ENCODE measurements at places on chromosomes 7 and 10.
A peak's percentile ranks its signal among the peaks of the same experiment; 100 is the strongest.

GRCh38 chr10:69567920-69568319, 5.3 kb downstream of the NEUROG3 start:
- DNase-seq: no peak

DNA sequence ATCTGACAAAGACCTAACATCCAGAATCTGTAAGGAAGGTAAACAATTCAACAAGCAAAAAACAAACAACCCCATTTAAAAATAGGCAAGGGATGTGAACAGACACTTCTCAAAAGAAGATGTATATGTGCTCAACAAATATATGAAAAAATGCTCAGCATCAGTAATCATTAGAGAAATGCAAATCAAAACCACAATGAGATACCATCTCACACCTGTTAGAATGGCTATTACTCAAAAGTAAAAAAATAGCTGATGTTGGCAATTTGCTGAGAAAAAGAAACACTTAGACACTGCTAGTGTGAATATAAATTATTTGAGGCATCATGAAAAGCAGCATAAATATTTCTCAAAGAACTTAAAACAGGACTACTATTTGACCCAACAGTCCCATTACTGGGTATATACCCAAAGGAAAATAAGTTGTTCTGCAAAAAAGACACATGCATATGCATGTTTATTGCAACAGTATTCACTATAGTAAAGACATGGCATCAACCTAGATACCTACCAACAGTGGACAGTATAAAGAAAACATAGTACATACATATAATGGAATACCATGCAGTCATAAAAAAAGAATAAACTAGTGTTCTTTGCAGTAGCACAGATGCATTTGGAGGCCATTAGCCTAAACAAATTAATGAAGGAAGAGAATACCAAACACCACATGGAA, 980.1 kb downstream of the KCNMA1 start:
- no peak for DNase-seq

DNA sequence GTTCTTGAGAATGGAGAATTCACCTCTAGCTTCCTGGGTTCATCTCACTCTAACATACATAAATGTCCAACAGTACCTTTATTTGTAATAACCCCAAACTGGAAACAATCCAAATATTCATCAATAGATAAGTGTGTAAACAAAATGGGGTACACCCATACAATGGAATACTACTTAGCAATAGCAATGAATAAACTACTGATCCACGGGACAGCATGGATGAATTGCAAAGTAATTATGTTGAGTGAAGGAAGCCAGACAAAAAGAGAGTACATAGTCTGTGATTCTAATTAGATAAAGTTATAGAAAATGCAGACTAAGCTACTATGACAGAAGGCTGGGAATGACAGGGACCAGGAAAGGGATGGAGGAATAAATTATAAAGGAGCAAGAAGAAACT, 391.3 kb downstream of the CCSER2 start:
- no peak for DNase-seq

GRCh38 chr10:86287966-86288579, 78.5 kb downstream of the GRID1 start:
- peak; percentile 40 for DNase-seq

GRCh38 chr10:62127975-62128374, 140.7 kb downstream of the RTKN2 start:
- DNase-seq: no peak

GRCh38 chr10:3421537-3422257, 249.1 kb upstream of the PITRM1 start:
- no peak for DNase-seq

DNA sequence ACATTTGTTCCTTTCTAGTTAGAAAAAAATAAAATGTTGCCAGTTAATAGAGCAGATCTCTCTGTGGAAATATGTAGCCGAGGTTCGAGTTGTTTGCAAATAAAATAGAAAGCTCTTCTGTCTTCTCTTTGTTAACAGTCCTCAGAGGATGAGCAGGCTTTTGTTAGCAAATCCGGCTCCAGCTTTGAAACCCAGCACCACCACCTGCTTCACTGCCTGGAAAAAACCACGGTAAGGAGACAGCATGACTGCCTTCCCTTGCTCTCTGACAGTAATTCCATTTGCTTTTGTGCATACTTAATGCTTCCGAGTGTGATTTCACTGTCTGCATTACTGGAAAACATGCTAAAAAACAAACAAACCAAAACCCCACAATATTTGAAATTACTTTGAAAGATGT, 115.6 kb downstream of the TSPAN12 start:
- DNase-seq: peak; percentile 76

GRCh38 chr7:141157138-141157765, 83.4 kb downstream of the TMEM178B start:
- DNase-seq: no peak

- no peak for DNase-seq
Observed at GRCh38 chr10:28878236-28878970, 201.1 kb downstream of the BAMBI start.

GRCh38 chr7:30671793-30672465, 10.3 kb downstream of the CRHR2 start:
- no peak for DNase-seq

DNA sequence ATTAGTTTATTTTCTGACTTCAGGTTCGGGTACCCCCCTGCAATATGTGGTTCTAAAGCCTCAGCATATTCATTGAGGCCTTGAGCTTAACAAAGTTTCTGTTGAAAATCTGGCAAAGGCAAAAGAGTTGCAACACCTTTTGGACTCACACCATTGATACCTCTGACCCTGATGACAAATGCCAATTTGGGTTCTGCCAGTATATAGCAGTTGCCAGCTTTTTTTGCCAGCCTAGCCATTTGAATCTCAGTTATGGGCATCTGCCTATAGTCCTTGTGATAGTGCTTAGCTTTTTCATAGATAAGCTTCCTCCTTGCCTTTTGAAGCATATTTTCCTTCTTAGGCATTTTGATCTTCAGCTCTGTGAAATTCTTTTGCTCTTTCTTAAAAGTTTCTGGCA, 31.9 kb downstream of the LIPJ start:
- no peak for DNase-seq

- DNase-seq: no peak
Observed at GRCh38 chr7:132130497-132130896, 445.8 kb downstream of the PLXNA4 start.

GRCh38 chr10:23338886-23339285, 5.7 kb downstream of the C10orf67 start:
- DNase-seq: no peak

GRCh38 chr7:147012666-147013065, 896.1 kb downstream of the CNTNAP2 start:
- no peak for DNase-seq

- no peak for DNase-seq
Observed at GRCh38 chr7:69857014-69857413, 258.7 kb downstream of the AUTS2 start.

GRCh38 chr7:150385302-150385723, 6.2 kb downstream of the ZNF775 start:
- DNase-seq: no peak

GRCh38 chr7:99124236-99124635, 19.7 kb downstream of the SMURF1 start:
- DNase-seq: no peak

- no peak for DNase-seq
Observed at GRCh38 chr7:157150882-157151281, 12.2 kb downstream of the UBE3C start.

- peak; percentile 24 for DNase-seq
Observed at GRCh38 chr7:36280840-36281812, 108.5 kb upstream of the ANLN start.

GRCh38 chr7:77253151-77253550, 53.5 kb upstream of the FGL2 start:
- DNase-seq: no peak

DNA sequence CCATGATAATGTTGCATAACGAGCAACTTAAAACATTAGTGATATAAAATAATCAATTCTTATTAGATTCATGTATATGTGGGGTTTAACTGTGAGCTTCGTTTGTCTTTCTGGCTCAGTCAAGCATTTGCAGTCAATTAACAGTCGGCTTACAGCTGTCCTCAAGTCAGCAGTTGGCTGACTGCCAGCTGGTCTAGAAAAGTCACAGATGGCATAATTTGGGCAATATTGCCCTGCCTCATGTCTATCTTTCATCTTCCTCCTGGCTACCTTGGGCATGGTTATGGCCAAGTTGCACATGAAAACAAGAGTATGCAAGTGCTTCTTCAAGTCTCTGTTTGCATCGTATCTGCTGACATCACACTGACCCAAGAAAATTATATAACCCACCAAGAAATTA, 186.1 kb upstream of the ZWINT start:
- peak; percentile 50 for DNase-seq

DNA sequence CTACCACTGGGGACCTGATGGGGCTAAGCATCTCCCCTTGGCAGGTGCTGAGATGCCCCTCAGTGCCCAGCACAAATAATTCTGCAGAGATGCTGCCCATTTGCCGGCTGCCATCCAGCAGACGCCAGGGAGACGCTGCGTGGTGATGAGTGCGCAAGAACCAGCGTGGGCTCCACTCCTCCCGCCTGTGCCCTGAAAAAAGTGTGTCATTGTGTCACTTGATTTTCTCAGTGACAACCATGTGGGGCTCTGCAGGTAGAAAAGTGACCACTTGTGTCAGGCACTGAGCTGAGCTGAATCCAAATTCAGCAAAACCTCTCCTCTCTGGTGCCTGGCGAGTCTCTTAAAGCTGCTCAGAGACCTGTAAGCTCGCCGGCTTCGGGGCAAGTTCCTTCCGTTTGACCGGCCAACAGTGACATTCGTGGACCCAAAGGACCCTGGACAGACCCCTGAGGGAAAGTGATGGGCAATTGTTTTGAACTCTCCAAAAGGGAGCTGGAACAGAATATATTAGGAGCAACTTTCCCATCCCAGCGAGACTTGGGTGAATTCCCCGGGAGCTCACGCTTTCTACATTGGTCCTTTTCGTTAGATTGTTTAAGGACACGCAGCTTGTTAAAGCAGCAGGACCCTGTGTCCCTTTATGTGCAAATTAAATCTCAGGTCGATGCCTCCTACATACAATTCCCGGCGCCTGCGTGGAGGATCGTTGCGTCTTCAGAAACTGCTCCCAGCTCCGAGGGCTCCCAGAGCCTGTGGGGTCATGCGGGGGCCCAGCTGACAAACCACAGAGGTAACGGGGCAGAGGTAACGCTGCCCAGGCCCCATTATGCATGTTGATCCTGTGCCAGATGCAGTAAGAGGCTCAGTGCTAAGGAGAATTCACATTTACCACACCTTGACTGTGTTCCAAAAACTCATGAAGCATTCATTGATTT, 332.7 kb downstream of the ADARB2 start:
- no peak for DNase-seq

- DNase-seq: no peak
Observed at GRCh38 chr10:28459453-28460144, 73.3 kb upstream of the WAC start.

DNA sequence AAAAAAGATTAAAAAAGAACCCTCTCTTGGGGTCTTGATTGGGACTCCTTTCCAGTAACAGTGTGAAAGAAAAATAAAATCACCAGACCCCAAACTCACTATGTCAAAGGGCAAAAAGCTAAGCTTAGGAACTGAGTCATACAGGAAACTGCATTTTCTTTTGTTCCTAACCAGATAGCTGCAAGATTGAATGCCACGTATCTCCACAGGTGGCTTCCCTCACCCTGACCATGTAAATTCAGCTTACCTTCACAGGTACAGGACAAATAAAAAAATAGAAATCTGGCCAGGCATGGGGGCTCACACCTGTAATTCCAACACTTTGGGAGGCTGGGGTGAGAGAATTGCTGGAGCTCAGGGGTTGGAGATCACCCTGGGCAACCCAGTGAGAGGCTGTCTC, 32.5 kb upstream of the EIF4H start:
- no peak for DNase-seq

DNA sequence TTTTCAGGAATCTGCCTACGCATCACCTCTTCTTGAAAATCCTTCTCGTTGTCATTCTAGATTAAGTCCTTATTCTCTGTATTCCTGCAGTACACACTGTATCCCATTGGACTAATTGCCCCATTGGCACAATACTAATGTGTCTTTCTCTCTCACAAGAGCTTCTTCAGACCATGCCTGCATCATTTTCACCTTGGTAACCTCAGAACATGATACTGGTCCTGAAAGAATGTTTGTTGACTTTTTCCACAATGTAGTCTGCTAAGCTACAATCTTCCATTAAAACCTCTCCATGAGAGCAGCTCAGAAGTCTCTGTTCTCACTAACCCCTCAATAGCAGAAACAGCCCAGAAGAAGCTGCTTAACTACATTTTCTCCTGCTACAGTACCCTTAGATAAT, 270.7 kb downstream of the PCDH15 start:
- no peak for DNase-seq

GRCh38 chr10:44982496-44982895, 3.9 kb upstream of the DEPP1 start:
- DNase-seq: no peak

GRCh38 chr7:133491201-133491691, 238.4 kb downstream of the EXOC4 start:
- DNase-seq: no peak

DNA sequence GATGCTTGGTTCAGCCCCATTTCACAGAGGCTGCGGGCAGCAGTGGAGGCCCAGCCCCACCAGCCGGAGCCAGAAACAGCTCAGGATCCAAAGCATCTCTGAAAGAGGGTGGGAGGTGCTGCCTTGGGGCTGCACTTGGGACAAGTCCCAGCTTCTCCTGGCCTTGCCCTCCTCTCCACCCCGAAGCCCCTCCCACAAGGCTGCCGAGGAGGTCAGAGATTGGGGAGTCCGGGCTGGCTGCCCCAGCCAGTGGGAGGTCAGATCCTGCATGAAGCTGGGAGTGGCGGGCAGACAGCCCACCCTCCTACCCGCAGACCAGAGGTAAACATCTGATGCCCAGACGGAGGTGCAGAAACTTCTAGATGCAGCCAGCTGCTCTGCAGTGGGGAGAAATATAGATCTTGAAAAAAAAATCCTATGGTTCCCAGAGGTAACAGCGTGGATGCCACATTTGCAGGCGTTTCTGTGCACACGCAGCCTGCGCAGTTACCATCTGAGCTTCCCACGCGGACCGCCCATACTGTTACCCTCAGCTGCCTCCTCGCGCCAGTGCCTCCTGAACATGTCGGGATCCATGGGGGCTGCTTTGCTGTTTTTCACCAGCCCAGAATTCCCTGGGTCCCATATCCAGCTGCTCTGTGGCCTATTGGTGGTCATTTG, 36.9 kb upstream of the GNA12 start:
- no peak for DNase-seq

GRCh38 chr7:157621131-157621681, 284.4 kb downstream of the DNAJB6 start:
- DNase-seq: no peak

GRCh38 chr10:17766731-17767130, 14.7 kb downstream of the TMEM236 start:
- DNase-seq: no peak

DNA sequence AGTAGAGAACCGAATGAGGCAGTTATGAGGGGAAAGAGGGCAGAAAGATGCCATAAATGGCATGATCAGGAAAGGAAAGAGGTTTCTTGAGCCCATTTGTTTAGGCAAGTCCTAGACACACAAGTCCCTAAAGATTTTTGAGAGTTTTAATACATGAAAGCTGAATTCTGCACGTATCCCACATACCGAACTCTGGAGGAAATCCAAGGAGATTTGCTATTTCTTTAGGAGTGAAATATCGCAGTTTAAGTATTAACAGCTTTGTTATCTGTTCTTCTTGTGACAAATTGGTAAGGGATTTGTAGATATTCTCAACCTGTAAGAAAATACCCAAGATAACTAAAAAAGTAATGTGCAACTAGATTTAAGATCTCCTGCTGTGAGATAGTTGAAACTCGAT, 23.7 kb upstream of the CUBN start:
- no peak for DNase-seq

- DNase-seq: no peak
Observed at GRCh38 chr7:2169923-2170575, 62.7 kb downstream of the MAD1L1 start.

Measured in COR-L47 (cell line).